ENCODE measurements at places on chromosomes 13 and 19. TPM values are rescaled to one million over a fixed set of nuclear protein-coding genes. Genes with fewer than 3 reads are reported as not detected.

SIX5 gene
- total RNA-seq = 20.6 TPM

OR7A10 gene
- not detected for total RNA-seq

- DNase-seq = no peak
Measured at GRCh38 chr19:13097033-13097462, 5.6 kb downstream of the LYL1 start.

- DNase-seq = no peak
Measured at GRCh38 chr19:10404888-10405820, 1.8 kb upstream of the CDC37 start.

DNA sequence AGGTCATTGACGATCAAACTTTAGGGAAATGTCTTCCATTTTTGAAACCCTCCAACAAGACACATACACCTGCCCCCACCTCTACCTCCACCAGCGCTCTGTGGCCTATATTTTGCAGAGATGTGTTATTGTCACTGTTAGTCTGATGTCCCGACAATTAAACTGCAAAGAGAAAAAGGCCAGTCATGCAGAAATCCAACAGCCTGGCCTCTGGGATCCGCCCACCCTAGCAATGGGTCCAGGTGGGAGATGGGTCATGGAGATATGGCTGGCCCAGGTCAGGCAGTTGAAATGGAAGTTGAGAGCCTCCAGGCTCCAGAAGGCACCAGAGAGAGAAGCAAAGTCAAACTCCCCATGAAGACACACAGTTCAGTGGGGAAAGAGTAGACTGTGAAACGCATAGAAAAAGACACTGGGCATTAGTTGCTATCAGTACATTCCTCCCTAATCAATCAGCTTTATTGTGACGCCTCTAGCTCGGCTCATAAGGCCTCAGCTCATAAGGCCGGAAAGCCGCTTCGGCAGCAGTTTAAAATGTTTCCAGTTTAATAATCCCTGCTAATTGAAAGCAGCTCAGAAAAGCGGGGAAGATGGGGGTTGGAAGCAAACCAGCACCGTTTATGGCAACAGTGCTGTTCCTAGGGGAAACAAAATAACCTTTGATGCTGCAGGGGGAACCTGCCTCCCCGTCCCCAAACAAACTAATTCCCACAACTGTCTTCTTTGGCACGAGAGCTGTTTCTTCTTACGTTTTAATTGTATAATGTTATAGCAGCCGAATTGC, 239.7 kb upstream of the ZNF507 start:
- DNase-seq = peak; percentile 40

DNA sequence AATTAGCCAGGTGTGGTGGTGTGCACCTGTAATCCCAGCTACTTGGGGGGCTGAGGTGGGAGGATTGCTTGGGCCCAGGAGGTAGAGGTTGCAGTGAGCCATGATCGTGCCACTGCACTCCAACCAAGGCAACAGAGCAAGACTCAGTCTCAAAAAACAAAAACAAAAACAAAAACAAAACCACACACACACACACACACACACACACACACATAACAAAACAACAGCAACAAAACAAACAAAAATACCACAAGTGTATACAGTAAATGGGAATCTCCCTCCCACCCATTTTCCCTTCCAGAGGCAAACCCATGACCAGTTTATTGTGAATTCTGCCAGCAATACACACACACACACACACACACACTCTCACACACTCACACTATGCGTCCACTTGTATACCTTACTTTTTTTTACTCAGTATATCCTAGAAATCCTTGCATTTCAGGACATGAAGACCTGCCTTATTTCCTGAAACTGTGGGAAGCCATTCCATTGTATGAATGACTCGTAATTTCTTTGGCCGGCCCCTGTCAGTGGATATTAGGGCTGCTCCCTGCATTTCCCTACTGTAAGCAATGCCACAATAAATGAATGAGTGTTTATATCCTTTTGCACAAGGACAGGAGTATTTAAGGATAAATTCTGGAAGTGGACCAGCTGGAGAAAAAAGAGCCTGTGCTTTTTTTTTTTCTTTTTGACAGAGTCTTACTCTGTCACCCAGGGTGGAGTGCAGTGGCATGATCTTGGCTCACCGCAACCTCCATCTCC, 6.9 kb upstream of the PLEKHF1 start:
- DNase-seq = no peak
